ENCODE measurements at places on chromosomes 6 and 20.

GRCh38 chr6:91705646-91706045, 1118.8 kb upstream of the MAP3K7 start:
- no peak for DNase-seq

DNA sequence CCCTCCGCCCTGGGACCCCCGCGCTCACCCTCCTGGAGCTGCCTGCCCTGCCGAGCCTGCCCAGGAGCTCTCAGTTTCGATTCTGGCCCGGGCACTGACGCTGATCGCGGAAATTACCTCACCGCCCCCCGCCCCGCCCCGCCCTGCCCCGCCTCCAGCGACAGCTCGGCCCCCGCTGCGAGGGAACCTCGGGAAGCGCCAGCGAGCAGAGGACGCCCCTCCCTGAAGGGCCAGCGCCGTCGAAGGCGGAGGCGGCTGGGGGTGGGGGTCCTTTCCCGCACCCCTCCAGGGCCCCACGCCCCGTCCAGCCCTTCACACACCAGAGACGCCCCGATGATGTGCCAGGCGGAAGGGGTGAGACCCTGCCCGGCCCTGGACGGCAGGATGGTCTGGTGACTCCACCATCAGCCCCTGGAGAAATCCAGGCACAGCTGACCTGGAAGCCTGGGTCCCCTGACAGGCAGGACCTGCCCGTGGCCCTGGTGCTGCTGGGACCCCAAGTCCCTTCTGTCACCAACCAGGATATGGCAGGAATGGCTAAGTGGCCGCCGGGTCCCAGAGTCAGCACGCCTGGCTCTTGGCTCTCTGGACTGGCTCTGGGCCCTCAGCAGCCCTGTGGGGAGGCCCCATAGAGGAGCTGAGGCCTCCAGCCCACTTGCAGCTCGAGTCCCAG, at the start of gene HELZ2:
TSS of gene HELZ2 (minus strand) at position 84 of the 673 bp plus-strand sequence. CDS start 1,854 bp downstream, outside the sequence.
- peak; percentile 20 for DNase-seq

DNA sequence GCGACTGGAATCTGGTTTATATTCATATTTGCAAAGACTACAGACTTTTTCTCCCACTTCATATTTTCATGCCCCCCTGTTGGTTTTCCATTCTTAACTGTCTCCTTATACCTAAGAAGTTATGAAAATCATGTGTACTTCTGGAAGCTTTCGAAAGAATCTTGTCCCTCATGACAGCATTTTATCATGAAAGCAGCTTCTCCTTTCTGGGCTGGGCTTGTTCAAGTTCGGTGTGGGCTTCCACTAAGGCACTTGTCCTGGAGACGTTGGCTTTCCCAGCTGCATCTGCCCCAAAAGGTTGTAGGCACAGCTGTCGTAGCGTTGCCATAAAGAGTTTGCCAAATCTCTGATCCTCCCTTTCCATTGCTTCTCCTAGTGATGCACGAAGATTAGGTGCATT, 56.5 kb downstream of the RPRD1B start:
- DNase-seq = no peak

DNA sequence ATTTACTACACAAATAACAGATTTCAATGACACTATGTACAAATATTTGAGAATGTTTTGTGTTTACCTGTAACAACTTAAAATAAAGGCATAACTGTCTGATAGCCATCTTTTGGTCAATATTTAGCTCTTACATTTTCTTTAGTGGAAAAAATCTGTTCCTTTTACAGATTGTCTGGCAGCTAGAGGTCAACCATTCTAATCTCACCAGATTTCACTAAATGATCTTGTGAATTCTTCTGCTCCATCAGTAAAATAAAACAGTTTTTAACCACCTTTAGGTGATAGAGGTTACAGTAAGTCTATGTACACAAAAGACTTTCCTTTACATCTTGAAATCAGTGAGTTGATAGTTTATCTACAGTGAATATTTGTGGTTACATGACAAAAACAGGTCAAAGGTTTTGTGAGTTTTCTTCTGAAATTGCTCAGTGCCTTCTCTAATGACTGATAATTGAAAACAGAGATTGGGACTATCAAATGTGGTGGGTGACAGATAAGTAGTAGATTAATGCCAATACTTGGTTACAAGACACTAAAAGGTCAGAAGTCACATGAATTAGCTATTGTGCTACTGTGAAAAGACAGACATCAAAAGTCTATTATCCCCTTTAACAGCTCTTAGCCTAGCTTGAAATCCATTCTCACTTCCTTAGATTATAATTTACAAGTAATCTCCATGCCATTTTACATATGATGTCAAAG, 47.4 kb downstream of the BMP5 start:
- DNase-seq = no peak

DNA sequence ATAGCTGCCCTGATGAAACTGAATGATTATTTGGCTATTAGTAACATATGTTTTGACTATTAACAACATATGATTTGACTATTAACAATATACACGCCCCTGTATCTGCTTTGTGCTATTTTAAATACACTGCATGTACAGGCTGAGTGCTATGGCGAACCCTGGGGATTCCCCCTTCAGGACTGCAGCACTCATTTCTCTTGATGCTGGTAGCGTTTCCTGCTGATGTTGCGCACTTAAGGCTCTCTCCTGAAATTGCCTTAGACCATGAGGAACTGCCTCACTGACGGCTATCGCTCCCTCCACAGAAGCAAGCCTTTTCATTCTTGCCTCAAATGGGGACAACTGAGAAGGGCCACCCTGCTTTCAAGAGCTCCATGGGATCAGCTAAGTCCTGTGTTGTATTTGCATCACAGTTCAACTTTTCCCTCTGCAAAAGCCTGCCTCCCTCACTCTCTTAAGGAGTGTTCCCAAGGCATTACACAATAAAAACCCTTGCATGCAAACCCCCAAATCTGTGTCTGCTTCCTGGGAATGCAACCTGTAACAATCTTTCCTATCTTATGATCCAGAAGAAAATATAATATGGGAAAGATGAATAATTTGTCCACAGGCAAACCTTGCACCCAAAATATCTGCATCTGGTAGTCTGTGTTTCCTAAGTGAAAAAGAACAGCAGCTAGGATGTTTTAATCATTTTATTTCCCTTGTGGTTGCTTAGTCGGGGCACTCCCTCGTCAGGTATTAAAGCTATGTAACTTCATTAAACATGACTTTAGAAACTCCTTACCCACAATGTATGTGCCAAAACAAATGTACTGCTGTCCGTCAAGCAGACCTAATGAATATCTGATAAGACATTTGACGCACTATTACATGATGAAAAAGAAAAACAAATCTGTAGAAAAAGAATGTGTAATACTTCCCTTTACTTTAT, 456.4 kb downstream of the COL12A1 start:
- DNase-seq = no peak

- no peak for DNase-seq
Observed at GRCh38 chr20:34529742-34530141, 13.5 kb downstream of the DYNLRB1 start.

DNA sequence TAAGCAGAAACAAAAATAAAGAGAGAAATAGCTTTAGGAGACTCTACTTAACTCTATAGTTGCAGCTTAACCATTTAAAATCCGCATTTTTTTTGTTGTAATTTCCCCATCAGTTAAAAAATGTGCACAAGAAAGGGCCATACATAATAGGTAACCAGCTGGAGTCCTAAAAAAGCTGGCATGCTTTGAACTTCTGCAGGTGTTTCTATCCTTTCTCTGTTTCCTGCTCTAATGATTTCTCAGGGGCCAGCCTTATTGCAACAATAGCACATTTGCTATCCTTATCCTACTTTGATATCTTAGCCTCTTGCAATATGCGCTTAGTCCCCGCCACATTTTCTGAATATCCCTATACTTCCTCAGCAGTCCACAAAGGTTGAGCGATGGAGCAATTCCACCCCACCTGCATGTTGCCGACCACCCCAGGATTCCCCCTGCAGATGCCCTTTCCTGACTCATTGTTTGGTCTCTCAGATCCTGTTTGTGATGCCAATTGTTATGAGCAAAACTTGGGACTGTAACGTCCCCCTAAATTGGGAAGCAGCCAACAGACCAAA, 48.5 kb downstream of the TRIM27 start:
- DNase-seq = no peak

GRCh38 chr20:63648895-63649589, 4.2 kb downstream of the STMN3 start:
- no peak for DNase-seq

GRCh38 chr6:139597771-139598755, 223.6 kb upstream of the CITED2 start:
- DNase-seq = no peak

DNA sequence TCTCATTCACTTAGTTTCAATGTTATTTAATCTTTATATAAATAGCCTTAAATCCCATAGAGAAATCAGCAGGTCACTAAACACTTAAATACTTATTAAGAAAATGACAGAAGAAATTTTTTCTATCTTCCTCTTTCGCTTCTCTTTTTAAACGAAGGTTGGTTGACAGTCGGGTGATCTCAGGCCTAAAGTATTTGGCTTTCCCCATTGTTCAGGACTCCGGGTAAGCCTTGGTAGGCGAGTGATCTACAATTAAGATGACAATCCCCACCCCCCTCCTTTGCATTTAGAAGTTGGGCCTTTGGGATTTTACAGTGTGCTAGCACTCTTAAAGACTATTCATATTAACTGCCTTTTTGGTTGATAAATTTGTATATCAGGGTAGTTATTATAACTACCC, 19.7 kb upstream of the UTRN start:
- no peak for DNase-seq

- no peak for DNase-seq
Observed at GRCh38 chr6:2063547-2063946, 181.9 kb downstream of the GMDS start.

GRCh38 chr20:34318609-34319443, 15.7 kb upstream of the AHCY start:
- no peak for DNase-seq

GRCh38 chr6:11329726-11330412, 97.4 kb upstream of the NEDD9 start:
- no peak for DNase-seq

DNA sequence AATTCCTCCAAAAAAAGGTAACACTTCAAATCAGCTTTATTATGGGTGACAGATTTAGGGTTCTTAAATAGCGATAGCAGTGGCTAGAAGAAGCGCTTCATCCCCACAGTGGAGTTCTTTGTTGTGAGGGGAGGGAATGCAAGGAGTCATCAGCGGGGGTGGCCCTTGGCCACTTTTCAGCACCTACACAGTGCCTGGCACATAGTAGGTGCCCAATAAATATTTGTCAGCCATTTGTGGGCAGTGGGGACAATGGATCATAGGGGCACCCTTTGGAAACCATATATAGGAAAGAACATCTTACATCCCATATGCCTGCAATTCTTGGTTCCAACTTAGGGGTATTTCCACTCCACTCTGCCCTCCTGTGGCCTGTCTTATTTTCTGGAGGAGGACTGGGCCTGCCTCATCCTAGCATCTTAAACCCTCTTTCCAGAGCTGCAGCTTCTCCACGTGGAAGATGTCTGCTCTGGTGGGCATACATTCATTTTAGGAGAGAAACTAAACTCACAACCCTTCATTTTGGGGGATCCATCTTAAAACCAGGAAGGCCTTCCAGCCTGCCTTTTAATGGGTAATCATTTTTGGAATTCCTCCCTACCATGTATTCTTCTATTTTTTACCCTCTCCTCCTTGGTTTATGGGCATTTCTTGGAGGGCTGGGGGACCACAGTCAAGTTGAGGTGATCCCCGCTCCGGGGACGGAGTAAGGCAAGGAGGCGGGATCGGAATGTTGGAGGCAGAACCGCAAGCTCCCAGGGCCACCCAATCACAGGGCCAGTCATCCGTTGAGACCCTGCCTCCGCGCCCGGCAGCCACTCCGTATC, 2.6 kb upstream of the GPSM3 start:
- no peak for DNase-seq

GRCh38 chr20:38181207-38181801, 16.2 kb upstream of the TGM2 start:
- no peak for DNase-seq

DNA sequence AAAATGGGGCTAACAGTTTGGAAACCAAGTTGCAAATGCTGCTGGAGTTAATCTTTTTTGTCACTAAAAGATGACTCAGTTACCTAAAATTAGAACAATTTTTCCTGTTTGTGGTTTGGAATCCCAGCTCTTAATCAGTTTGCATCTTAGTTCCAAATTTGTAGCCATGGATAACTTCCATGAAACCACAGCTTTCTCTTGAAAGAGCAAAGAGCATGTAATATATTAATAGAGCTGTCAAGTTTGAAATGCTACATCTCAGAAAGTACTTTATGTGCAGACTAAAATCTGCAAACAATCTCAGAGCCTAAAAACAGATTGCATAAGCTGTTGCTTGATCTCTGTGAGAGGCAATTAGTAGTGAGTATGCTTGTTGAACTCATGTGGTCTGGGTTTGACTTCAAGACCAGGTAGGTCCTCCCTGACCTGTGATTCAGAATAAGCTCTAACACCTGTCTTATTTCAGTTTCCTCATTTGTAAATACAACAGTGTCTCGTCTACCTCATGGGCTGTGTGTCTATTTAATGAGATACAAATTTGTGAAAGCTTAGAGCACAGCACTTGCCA, 23.5 kb downstream of the DHX35 start:
- DNase-seq = no peak

GRCh38 chr20:62817975-62818591, 1.2 kb downstream of the COL9A3 start:
- DNase-seq = no peak

GRCh38 chr20:43812216-43812615, 85.4 kb upstream of the GTSF1L start:
- DNase-seq = no peak

DNA sequence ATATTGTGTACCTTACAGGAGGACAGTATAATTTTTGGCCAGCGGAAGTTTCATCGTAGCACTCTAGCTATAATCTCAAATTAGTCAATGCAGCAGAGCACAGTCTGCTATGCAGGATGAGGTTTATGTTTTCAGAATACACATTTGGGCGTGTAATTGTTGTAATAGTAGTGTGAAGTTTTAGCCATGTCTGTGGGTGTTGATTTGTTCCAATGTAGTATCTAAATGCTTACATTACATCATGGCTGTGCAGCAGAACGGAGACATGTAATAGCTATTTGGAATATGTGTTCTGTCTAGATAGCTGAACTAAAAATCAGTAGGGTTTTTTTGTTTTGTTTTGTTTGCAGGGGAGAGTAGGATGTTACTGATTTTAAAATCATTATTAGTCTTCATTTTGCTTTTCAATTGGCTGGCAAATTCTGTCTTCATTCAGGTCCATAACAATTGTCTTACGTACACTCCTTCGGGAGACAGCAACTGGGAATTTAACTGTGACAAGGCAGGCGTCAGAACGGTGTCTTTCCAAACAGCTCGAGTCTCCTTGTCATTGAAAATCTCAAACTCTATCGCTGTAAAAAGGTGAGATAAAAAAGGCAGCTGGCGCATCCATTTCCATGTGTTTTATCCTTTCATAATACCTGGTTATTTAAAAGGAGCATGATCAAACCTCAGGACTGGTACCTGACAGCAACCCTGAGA, 65.1 kb upstream of the CDH4 start:
- DNase-seq = no peak

DNA sequence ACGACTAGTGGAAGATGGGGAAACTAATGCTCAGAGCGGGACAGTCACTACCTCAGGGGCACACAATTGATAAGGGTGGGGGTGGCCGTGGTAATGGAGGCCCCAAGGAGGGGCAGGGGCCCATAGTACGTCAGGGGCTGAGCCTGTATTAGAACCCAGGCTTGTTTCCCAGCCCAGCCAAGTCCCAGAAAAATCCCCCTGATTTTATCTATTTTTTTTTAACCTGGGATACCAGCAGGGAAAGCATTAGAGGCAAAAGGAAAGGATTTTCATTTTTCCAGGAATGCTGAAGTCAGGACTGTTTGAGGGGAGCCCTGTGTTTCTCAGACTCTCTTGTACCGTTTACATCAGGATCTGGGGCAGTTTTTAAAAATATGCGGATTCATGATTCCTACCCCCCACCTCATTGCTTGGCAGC, 382 bp downstream of the MYH7B start:
- no peak for DNase-seq

GRCh38 chr6:42674780-42675179, 47.6 kb downstream of the PRPH2 start:
- DNase-seq = no peak

All from NCI-H1694 (cell line).